Testis (tissue), 5 donors: ENCODE measurements at places on chromosomes 2 and 18. TPM values are rescaled to one million over a fixed set of nuclear protein-coding genes. Genes with fewer than 3 reads are reported as not detected.

PSTPIP2 gene
- total RNA-seq, result 5.0 TPM

ATOH8 gene
- total RNA-seq, result 16.8 TPM

GRCh38 chr2:64226611-64227010 lies 82.4 kb upstream of the PELI1 start:
- no peak for DNase-seq
- H3K4me3 ChIP-seq, result no peak overlapping the region
- peaks cover 34% of the 10 kb centered on the region for H3K4me1 ChIP-seq
- no peaks in the 10 kb centered on the region for H3K36me3 ChIP-seq
- no peaks in the 10 kb centered on the region for H3K27me3 ChIP-seq

DNA sequence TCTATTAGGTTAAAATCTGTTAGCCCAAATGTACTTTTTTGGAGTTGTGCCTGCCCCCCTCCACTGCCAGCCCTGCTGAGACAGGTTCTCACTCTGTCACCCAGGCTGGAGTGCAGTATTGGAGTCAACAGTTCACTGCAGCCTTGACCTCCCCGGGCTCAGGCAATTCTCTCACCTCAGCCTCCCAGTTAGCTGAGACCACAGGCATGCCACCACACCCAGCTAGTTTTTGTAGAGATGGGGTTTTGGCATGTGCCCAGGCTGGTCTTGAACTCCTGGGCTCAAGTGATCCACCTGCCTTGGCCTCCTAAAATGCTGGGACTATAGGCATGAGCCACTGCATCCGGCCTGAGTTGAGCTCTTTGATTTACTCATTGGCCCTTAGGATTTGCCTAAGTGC lies 110.7 kb downstream of the ICA1L start:
- H3K36me3 ChIP-seq, result no peaks in the 10 kb centered on the region
- H3K4me1 ChIP-seq, result no peaks in the 10 kb centered on the region
- no peak overlapping the region for H3K4me3 ChIP-seq
- H3K27ac ChIP-seq, result no peak overlapping the region
- DNase-seq, result no peak

DNA sequence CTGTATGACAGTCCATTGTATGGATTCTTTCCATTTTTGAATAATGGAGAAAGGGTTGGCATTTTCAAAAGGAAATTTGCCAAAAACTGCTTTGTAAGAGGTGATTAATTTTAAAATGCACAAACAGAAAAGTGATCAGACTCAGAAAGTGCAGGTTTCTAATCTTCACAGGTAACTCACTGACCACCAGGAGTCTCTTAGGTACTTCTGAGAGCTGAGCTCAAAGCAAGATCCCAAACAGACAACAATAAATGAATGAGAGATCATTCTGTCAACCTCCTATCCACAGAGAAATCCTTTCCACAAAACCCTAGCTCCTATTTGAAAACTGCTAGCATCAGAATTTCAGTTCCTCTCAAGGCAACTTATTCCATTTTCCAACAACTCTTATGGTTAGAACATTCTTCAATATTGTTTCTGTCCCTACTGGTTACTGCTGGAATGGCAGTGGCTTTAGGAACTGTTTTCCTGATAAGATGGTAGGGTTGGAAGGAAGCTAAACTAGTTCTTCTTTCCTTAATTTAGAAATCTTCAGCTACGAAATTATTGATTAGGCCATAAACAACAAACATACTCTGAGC lies 20.6 kb upstream of the HAAO start:
- no peaks in the 10 kb centered on the region for H3K36me3 ChIP-seq
- H3K27me3 ChIP-seq, result no peaks in the 10 kb centered on the region
- no peak overlapping the region for H3K27ac ChIP-seq
- peaks cover 10% of the 10 kb centered on the region for H3K4me1 ChIP-seq

DNA sequence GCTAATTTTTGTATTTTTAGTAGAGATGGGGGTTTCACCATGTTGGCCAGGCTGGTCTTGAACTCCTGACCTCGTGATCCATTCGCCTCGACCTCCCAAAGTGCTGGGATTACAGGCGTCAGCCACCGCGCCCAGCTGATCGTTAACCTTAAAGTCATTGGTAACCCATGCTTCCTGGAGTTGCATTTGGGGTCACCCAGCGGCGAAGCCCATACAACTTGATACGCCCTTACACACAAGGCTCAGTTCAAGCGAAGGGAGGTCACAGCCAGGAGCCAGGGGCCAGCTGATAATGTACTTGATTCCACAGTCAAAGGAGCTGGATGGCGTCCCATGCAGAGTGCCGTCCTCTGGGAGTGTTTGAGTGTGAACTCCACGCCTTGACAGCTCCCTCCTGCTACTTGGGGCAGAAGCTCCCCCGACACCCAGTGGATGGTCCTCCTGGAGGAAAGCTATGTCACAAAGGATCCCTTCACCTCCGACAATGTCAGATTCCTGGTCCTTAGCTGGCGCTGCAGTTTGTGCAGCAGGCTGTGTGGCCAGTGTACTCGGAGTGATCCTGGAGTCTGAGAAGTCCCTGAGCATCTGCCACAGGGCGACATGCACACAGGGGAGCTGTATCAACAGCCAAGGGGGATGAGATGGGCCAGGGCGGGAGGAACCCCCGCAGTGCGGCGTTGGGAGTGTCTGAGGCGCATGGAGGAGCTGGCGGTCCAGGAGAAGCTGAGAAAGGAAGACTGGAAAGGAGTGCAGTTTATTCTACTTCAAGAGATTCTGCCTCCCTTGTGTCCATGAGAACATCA lies 7.9 kb downstream of the CLHC1 start:
- DNase-seq, result peak; percentile 17
- H3K27ac ChIP-seq, result peak overlapping the region; percentile 95
- no peaks in the 10 kb centered on the region for H3K27me3 ChIP-seq
- H3K4me3 ChIP-seq, result peak overlapping the region; percentile 84

- H3K4me3 ChIP-seq, result peak overlapping the region; percentile 21
- peak; percentile 12 for DNase-seq
- H3K27ac ChIP-seq, result no peak overlapping the region
- H3K27me3 ChIP-seq, result no peaks in the 10 kb centered on the region
- no peaks in the 10 kb centered on the region for H3K36me3 ChIP-seq
Observed at GRCh38 chr2:8584174-8585066, 97.4 kb upstream of the ID2 start.

DNA sequence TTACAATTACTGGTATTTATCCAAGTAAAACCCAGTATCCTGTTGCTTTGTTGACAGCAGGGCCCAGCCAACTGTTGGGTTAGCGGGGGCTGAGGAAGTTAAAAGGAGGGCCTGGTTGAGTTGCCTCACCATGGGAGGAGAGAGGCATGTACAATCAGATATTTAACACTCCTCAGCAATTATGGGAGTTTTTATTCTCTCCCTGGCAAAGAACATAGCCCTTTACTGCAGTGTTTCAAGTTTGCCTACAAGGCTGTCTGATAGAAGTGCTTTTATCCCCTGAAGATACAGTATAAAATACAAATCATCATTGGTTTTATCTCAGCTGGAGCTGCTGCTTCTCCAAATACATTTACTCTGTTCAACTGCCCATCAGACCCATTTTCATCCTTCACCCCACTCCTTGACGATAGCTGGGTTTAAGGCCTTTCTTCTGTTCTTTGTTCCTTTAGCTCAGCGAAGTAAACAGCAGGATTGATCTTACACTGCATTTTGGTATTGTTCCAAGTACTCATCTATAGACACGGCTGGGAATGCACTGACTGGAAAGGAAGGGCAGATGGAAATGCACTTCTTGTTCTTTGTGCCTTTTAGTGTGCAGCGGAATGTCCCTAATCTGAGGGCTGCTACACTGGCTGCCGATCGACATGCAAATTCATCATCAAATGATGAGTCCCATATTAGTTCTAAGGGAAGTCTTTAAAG lies 402.5 kb upstream of the SPRED2 start:
- DNase-seq, result no peak
- no peak overlapping the region for H3K27ac ChIP-seq

- DNase-seq, result no peak
- H3K27me3 ChIP-seq, result no peaks in the 10 kb centered on the region
- no peaks in the 10 kb centered on the region for H3K36me3 ChIP-seq
- no peak overlapping the region for H3K27ac ChIP-seq
- H3K4me3 ChIP-seq, result no peak overlapping the region
- H3K4me1 ChIP-seq, result no peaks in the 10 kb centered on the region
Observed at GRCh38 chr2:230942920-230943896, 18.2 kb upstream of the GPR55 start.

DNA sequence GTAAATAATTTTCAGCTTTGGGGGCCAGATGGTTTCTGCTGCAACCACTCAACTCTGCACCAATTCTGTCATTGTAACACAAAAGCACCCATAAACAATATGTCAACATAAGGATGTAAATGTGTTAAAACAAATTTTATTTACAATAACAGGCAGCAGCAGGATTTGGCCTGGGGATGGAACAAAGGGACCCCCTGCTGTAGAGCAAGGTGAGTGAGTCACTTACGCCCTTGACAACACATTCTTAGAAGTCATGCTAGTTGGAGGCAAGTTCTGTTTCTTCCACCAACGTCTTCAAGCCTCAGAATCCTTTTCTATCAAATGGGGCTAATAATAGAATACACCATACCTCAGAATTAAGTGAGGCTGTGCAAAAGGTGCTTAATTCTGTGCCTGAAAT lies 610.2 kb upstream of the SYT4 start:
- no peaks in the 10 kb centered on the region for H3K27me3 ChIP-seq
- H3K4me1 ChIP-seq, result no peaks in the 10 kb centered on the region
- H3K4me3 ChIP-seq, result no peak overlapping the region
- no peak overlapping the region for H3K27ac ChIP-seq
- no peaks in the 10 kb centered on the region for H3K36me3 ChIP-seq

DNA sequence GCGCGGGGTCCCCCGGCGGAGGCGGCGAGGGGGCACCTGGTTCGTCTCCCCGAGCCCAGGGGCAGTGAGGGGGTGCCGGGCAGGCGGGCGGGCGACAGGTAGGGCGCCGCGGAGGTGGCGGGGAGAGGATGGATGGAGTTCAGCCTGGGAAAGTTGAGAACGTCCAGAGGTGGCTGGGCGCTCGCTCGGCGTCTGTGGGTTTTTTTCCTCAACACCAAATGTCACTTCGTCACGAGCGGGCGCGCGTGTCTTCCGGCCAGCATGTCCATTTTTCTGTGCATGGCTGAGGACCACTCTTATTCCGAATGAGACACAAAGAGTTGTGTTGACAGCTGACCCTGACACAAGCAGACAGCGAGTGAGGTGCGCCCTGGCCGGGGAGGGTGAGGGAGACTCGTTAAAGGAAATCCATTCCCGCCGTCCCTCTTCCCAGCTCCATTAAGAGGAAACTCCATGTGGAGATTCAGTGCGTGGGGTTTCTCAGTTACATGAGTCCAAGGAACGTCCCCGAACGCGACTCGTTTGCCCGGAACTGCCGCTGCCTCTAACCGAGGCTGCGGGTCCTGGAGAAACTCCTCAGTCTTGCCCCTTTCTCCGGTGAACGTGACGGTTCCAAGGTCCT lies 859 bp downstream of the GREB1L start:
- peaks cover 3% of the 10 kb centered on the region for H3K4me1 ChIP-seq
- DNase-seq, result peak; percentile 55
- H3K36me3 ChIP-seq, result no peaks in the 10 kb centered on the region
- no peaks in the 10 kb centered on the region for H3K27me3 ChIP-seq

GRCh38 chr2:152222975-152223637 lies 47.5 kb upstream of the STAM2 start:
- peak overlapping the region; percentile 4 for H3K27ac ChIP-seq
- H3K4me1 ChIP-seq, result peaks cover 22% of the 10 kb centered on the region
- DNase-seq, result peak; percentile 61
- H3K4me3 ChIP-seq, result no peak overlapping the region

DNA sequence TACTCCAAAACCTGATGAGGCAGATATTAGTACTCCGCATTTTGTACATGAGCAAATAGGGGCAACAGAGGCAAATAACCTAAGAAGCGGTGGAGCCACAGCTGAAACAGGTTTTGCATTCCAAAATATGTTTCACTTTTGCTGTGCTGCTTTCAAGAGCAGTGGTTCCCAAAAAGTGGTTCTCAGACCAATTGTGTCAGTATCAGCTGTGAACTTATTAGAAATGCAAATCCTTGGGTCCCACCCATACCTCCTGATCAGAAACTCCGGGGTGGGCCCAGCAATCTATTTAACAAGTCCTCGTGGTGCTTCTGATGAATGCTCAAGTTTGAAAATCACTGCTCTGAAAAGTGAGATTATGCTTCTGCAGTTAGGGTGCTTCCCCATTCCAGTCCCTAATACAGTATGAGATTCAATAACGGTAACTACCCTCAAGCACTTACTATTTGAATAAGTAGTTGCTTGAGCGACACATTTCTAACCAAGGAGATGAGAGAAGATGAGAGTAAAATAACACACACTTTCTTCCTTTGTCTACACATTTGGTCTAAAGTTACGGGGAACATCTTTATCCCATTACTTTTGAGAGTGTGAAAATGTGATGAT lies 17.8 kb upstream of the TCF4 start:
- no peaks in the 10 kb centered on the region for H3K4me1 ChIP-seq
- no peaks in the 10 kb centered on the region for H3K27me3 ChIP-seq
- DNase-seq, result no peak
- no peaks in the 10 kb centered on the region for H3K36me3 ChIP-seq
- H3K4me3 ChIP-seq, result no peak overlapping the region
- no peak overlapping the region for H3K27ac ChIP-seq

DNA sequence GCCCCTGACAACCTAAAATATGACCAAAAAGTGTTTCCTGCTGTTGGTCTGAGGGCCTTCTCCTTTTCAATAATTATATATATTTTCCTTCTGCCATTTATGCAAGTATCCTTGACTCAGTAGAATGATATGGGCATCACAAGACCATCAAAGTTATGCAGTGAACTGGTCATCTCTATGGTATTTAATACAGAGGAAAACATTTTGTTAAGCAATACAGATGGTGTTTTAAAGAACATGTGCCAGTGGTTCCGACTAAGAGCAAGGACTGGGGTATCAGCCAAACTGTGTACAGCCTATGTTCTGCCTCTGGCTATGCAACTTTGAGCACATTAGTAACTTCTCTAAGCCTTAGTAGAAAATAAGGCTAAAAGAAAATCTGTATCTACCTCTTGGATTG lies 179.0 kb downstream of the TRABD2A start:
- H3K36me3 ChIP-seq, result no peaks in the 10 kb centered on the region
- no peaks in the 10 kb centered on the region for H3K4me1 ChIP-seq
- no peak overlapping the region for H3K4me3 ChIP-seq
- no peak overlapping the region for H3K27ac ChIP-seq
- H3K27me3 ChIP-seq, result no peaks in the 10 kb centered on the region

DNA sequence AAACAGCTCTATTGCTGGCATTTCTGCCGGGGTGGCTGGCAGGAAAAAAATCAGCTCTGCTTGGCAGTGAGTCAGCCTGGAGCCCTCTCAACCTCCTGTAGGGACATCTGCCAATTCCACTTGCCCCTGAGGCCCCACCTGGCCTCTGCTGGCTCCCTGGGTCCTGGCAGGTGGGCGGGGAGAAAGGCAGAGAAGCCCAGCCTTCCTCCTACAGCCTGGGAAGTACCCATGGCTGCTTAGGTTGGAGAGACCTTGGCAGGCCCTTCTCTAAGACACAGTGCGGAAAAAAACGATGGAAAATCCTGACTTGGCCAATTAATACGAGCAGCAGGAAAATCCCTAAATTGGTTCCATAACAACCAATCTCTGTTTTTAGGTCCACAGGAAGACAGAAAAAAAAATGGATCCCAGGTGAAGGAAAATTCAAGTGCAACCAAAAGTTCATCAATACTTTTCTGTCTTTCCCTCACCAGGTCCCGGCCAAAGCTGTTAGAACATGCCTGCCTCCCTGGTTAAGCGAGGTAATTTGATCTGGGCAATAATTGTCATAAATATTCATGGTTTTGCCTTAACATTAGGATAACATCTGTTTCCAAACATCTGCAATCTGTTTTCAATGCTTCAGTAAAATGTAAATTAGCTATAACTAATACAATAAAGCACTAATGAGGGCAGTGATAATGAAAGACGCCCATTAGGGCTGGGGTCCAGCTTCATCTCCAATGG lies 245.9 kb downstream of the TFCP2L1 start:
- no peaks in the 10 kb centered on the region for H3K36me3 ChIP-seq
- H3K27ac ChIP-seq, result no peak overlapping the region
